ENCODE measurements at places on chromosomes 2 and 18.
A peak's percentile ranks its signal among the peaks of the same experiment; 100 is the strongest.

DNA sequence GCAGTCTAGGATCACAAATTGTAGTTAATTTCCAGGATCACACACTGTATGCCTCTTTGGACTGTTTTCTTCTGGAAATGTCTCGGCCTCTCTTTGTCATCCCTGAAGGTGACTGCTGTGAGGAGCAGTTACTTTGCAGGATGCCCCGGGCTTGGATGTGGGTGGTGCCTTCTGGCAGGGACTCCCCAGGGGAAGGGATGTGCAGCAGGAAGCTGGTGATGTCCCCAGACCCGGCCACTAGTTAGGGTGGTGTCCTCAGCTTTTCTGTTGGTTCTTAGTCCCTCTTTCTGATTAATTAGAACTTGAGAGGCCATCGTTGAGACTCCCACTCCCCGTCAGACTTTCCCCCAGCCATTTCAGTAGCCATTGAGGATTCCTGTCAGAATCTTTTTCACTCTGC is 286.6 kb upstream of the HDAC4 start:
- DNase-seq = no peak

GRCh38 chr2:85342156-85342555 is 12.2 kb downstream of the RETSAT start:
- no peak for DNase-seq

DNA sequence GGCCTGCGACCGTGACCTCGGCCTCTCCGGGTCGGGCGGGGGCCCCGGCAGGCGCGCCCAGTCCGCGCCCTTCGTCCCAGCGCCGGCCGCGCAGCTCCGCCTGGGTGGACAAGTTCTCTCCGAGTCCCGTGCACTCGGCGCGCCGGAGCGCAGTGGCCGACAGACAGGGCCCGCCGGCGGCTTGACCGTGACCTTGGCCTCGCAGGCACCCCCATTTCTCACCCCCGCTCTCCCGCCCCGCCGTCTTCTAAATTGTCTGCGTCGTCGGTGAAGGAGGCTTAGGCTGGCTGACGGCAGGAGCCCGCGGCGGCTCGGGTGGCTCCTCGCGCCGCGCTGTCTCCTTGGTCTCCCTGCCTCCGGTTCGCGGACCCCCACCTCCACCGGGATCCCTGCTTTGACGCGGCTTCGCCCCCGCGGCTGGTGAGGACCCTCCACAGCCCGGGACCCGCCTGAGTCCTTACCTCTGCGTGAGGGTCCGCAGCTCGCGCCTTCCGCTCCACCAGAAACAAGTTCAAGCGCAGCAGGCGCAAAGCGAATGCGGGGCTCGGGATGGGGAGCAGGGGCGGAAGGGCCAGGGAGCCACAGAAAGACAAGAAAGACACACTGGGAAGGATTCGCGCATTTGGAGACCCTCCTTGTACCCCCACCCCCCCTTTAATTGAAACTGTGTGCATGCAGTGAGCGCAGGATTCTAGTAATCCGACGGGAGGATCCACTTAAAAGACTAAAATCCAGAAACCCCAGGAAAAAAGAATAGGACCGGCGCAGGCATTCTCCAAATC is 4.0 kb downstream of the PTGR3 start:
- DNase-seq = no peak

- DNase-seq = no peak
Measured at GRCh38 chr2:169746240-169746639, 12.6 kb downstream of the KLHL23 start.

- DNase-seq = no peak
Measured at GRCh38 chr2:136129601-136130000, 11.7 kb upstream of the CXCR4 start.

- no peak for DNase-seq
Measured at GRCh38 chr2:73356097-73356496, 29.5 kb upstream of the ALMS1 start.

- DNase-seq = no peak
Measured at GRCh38 chr2:191038241-191038725, 24.3 kb upstream of the STAT1 start.

- DNase-seq = no peak
Measured at GRCh38 chr2:110977403-110977802, 143.3 kb upstream of the BCL2L11 start.

DNA sequence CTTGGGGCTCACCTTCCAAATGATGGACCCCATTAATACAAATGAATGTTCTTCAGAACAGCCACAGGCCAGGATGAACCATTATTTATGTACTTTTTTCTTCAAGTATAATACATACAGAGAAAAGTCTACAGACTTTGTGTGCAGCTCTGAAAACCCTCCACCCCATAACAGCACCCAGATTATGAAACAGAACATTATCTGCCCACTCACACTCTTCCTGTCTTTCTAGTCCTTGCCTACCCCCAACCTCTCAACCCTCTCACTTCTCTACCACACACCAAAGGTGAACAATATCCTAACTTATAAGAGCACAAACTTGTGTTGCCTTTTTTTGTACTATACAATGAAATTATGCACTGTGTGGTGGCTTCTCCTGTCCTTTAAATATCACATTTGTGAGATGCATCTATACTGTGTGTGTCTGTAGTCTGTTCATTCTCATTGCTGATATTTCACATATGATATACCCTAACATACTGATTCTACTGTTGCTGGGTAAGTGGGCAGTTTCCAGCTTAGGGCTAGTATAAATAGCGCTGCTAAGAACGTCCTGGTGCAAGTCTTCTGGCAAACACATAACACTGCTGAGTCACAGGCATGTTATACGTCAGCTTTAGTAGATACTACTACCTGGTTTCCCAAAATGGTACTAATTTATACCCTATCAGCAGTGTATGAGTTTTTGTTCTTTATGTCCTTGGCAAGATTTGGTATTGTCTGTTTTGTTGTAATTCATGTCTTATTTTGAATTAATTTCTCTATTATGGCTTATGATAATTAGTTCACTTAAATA is 1.0 kb upstream of the NPHP1 start:
- no peak for DNase-seq

DNA sequence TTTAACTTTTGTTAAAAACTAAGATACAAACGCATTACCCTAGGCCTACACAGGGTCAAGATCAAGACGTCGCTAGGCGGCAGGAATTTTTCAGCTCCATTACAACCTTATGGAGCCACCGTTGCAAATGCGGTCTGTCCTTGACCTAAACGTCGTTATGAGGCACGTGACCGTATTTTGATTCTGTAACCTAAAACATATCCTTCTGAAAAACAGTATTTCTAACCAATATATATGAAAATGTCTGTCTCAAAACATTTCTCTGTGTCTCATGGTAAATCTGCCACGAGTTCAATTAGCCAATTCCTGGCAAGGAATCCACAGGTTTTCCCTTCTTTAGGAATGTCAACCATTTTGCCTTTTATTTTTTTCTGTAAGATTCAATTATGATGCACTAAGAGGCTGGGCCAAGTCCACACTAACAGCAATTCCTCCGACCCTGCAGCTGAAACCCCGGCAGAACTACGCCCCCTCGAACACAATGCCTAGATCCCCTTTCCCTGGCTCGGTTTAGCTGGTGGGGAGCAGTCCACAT is 1.7 kb downstream of the RTN4 start:
- no peak for DNase-seq

DNA sequence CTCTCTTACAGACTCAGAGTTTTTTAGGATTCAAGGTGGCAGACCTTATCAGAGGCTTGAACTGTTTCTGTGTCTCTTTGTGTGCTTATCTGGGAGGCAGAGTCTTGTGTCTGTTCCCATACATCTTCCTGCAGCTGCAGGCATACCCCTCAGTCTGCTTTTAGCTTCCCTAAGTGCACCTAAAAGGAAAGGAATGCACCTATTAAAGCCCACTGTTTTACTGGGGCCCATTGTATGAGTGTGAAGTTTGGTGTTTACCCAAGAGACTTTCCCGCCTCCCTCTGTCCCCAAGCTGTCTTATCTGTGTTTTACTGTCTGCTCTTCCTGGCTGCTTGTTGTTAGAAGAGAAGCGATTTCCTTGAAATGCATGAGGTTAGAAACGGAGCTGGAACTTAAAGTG is 1757.3 kb upstream of the PIK3C3 start:
- DNase-seq = no peak

GRCh38 chr2:11743846-11744553 is 2.4 kb upstream of the LPIN1 start:
- peak; percentile 51 for DNase-seq

- no peak for DNase-seq
Measured at GRCh38 chr2:226514895-226515294, 284.7 kb downstream of the IRS1 start.

DNA sequence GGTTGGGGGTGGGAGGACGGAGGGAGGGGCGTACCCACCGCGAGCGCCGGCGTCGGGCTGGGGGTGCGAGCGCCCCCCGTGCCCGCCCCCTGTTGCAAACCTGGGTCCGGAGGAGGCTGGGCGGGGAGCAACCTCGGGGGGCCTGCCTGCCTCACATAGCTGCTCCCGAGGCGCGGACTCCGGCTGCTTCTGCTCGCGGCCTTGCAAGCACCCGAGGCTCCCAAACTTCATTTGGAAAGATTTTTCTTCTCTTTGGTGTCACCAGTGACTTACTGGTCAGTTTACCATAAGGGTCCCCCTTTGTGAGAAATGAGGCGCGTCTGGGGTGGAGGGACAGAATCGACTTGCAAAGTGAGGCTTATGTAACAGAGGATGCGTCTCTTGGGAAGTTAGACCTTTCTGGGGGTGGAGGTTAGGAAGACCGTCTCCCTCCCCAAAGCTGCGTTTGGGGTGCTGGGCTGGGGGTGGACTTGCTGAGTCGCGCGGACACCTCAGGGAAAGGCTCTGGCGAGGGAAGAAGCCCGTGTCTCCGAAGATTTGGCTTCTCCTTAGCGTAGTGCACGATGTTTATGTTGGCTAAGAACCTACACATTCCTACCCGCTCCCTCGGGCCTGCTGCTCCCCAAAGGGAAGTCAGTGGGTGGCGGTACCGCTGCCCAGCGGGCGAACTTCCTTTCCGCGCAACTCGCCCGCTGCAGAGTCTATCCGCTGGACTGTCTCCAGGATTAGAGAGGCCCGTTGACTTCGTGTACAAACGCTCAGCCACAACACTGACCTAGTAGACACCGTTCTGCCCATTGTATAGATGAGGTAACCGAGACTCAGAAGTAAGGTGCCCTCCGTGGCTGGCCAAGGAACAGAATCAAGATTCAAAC is 559 bp downstream of the TMEM37 start:
- no peak for DNase-seq

DNA sequence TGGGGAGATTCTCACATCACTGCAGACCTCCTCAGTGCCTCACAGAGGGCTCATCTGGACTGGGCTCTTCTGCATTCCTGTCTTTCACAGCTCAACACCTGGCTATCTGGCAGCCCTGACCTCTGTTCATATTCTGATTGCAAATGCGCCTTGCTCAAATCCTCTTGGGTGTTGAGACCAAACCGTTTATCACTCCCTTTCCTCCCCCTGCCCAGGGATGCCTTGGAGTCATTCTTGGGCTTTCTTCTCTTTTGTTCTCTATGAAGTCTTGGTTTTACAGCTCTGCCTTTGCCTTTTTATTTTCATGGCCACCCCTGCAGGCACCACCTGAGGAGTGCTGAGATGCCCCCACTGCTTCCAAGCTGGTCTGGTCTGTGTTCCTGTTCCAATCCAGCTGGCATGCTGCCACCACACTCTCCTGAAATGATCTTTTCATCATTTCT is 26.3 kb downstream of the TUBB6 start:
- no peak for DNase-seq

DNA sequence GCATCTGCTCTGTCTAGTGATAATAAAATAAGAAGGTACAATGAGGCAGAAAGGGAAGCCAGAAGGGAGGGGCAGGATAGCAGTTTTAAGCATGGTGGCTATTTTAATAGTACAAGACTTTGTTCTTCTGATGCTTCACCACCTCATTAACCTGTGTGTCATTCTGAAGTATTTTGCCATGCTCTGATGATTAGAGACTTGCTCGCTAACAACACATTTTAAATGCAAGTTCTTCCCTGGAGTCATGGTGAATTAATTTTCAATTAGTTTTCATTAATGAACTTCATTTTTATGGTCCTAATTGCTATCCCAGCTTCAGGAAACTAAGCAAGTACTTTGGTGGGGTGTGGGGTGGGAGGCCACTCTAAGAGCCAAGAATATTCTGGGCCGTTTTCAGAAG is 25.7 kb upstream of the LNPK start:
- no peak for DNase-seq

GRCh38 chr2:175353275-175353674 is 171.8 kb upstream of the ATP5MC3 start:
- no peak for DNase-seq

GRCh38 chr2:200746301-200746700 is 65.4 kb upstream of the BZW1 start:
- DNase-seq = no peak

DNA sequence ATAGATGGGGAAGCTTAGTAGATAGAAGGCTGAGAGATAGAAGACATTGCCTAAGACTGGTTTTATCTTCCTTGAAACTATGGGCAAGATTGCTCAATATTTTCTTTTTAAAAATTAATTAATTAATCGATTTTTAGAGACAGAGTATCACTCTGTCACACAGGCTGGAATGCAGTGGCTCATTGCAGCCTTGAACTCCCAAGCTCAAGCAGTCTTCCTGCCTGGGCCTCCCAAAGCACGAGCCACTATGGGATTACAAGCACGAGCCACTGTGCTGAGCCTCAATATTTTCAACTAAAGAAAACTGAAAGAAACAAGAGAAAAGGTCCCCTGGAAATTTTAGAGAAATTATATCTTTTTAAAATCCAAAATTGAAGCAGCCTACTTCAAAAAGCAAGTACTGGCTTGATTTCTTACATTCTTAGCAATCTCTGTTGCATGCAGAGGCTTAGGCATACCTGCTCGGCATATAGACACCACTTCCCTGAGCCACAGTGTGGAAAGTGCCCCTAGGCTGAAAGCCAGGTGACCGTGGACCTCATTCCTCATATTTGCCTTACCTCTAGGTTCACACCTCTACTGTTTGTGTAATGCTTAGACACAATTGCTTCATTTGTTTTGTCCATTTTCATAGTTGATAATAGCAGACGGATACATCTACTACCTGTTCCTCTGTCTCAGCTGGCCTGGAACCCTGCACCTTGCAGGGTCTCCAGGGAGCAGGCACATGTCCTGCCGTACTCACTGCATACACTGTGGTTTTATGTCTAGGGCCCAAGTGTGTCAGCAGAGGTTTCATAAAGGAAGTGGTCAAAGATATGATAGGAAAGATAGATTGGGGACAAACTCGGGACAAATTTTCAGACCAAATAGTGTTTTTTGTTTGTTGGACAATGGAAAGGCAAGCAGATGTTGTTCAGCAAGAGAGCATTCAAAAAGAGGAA is 166.5 kb upstream of the ALPP start:
- DNase-seq = no peak

GRCh38 chr2:176491172-176491904 is 222.1 kb downstream of the MTX2 start:
- no peak for DNase-seq

GRCh38 chr2:11907190-11907589 is 160.8 kb downstream of the LPIN1 start:
- no peak for DNase-seq
